ENCODE measurements at places on chromosomes 16 and 17.

DNA sequence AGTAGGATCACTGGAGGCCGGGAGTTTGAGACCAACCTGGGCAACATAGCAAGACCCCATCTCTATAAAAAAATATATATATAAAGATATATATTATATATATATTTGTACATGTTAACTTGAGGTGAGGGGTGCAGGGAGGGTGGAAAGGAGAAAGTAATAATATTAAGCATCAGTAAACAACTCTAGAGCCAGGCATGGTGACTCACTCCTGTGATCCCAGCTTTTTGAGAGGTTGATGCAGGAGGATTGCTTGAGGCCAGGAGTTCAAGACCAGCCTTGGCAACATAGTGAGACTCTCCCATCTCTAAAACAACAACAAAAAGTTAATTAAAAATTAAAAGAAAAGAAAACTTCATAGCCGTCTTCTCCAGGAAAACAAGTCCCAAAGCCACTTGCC lies 61.7 kb upstream of the SMURF2 start:
- DNase-seq: no peak

- DNase-seq: peak; percentile 56
Measured at GRCh38 chr16:87713451-87714229, 52.1 kb downstream of the KLHDC4 start.

- no peak for DNase-seq
Measured at GRCh38 chr16:66267292-66268014, 99.0 kb upstream of the CDH5 start.

DNA sequence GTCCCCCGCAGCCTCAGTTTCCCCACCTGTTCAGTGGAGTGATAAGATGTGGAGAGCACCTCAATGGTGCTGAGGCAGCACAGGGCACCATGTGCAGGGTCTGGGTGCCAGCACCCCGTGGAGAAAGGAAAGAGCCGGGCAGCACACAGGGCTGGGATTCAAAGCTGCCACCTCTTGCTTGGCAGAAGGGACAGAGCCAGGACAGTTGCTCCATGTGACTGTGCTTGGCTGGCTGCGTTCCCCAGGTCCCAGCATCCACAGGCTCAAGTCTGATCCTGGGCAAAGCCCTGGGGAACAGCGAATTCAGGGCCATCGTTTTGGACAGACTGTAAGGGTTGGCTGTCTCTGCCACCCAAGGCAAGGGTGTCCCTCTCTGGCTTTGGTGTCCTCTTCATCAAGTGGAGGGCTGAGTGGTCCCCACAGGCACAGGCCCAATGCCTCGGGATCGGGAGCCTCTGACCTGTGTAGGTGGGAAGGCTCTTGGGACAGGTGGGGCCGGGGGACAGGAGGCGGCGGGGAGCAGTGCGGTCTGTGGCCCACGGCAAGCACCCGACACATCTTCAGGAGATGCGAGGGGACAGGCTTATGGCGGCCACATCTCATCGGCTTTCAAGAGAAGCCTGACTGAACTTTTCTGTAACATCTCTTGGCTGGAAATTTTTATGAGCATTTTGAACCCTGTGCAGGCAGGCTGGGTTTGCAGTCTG lies 8.5 kb downstream of the ZNF469 start:
- DNase-seq: no peak

GRCh38 chr17:73069164-73069770 lies 23.2 kb downstream of the SLC39A11 start:
- no peak for DNase-seq

DNA sequence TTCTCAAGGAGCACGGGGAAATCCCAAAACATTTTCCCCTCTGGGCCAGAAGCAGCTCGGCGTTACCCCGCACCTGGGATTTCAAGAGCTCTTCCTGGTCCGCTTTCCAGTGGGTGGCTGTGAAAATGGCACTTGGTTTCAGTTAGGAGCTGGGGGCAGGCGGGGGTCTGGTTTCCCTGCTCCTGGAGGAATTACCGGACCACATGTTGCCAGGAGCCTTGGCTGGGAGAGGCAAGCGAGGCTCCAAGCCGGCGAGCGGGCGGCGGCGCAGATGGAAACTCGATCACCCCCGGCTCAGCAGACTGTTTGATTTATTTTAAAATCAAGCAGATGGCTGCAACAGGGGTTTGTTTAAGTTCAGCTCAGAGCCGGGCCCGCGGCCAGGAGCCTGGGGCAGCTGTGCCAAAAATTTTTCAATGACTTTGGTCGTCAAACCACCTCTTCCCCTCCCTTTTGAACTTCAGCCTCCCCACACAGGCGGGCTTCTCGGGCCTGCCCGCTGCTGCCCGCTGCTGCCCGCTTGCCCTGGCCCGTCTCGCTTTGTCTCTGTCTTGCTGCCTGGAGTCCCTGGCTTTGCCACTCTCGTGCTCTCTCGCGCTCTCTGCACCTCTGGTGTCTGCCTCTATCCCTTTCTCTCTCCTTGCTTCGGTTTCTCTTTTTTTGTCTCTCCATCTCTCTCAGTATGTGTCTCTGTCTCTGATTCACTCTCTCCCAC lies 108.0 kb upstream of the CIBAR2 start:
- no peak for DNase-seq

- no peak for DNase-seq
Measured at GRCh38 chr17:6660805-6661463, 9.4 kb downstream of the C17orf100 start.

GRCh38 chr16:7025616-7026190 lies 306.9 kb upstream of the RBFOX1 start:
- no peak for DNase-seq

GRCh38 chr16:67430977-67431774 lies at the start of gene HSD11B2:
Gene HSD11B2 (plus strand): TSS chr16:67431121. CDS start chr16:67431249, 128 bp downstream.
- peak; percentile 18 for DNase-seq

DNA sequence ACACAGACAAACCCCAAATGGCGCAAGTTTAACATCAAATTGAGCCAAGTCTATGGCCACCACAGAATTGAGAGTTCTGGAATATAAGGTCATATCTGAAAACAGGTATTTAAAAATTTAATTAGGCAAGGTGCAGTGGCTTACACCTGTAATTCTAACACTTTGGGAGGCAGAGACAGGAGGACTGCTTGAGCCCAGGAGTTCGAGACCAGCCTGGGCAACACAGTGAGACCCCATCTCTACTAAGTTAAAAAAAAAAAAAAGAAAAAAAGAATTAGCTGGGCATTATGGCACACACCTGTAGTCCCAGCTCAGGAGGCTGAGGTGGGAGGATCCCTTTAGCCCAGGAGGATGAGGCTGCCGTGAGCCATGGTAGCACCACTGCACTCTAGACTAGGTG lies 19.1 kb downstream of the NFE2L1 start:
- no peak for DNase-seq

- no peak for DNase-seq
Measured at GRCh38 chr17:56822725-56823124, 11.0 kb downstream of the C17orf67 start.

DNA sequence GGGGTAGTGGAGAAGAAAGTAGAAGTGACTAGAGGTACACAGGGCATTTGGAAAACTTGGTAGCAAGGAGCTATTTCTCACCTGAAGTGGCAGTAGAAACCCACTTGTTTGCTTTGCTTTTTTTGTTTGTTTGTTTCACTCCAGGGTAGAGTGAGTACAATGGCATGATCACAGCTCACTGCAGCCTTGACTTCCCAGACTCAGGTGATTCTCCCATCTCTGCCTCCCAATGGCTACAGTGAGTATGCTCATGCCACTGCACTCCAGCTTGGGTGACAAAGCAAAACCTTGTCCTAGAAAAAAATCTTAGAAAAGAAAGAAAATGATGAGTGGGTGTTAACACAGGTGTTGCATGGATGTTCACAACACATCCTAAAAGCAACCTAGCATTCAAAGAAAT lies 40.4 kb downstream of the SCNN1G start:
- DNase-seq: no peak

Measured in activated effector memory CD4-positive, alpha-beta T cell treated with Interleukin-2 at 50 U/mL for 16 hours (primary cell).